A673 (cell line): ENCODE measurements at places on chromosomes 13 and 19. TPM values are rescaled to one million over a fixed set of nuclear protein-coding genes. Genes with fewer than 3 reads are reported as not detected.

DNA sequence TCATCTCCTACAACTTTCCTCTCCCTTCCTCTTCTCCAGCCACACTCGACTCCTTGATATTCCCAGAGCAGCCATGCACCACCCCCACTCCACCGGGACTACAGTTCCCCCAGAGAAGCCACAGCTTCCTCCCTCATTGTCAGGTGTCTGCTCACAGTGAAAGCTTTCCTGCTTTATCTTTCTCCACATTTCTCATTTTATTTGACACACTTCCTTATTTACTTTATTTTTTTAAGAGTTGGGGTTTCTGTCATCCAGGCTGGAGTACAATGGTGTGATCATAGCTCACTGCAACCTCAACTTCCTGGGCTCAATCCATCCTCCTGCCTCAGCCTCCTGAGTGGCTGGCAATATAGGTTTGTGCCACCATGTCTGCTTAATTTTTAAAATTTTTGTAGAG, 464.6 kb downstream of the MYO16 start:
- no peak for DNase-seq

GRCh38 chr19:44753932-44754749, 5.6 kb downstream of the BCL3 start:
- peak; percentile 50 for DNase-seq

DNA sequence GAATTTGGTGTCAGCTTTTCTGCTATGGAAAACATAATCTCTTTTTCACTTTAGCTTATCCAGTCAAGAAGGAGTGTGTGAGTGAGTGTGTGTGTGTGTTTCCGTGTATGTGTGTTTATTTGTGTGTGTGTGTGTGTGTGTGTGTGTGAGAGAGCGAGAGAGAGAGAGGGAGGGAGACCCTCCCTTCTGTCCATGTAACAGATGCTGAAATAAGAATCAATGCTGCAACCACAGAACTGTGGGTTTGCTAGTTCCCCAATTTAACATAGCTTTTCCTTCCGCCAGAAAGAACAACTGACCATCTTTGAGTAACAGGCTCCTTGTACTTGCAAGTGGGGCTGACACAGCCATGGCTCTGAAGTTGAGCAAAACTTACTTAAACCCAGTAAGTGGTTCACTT, 5.2 kb downstream of the LCP1 start:
- DNase-seq = peak; percentile 15

- no peak for DNase-seq
Measured at GRCh38 chr19:8336660-8337059, 6.4 kb downstream of the KANK3 start.

Gene ELANE
- total RNA-seq = not detected in 2 replicates

Gene SLC5A5
- total RNA-seq = not detected in 2 replicates

Gene KLK4
- total RNA-seq = not detected in 2 replicates

Gene TEX26
- total RNA-seq = not detected in 2 replicates
